ENCODE measurements at places on chromosomes 7 and 10.

DNA sequence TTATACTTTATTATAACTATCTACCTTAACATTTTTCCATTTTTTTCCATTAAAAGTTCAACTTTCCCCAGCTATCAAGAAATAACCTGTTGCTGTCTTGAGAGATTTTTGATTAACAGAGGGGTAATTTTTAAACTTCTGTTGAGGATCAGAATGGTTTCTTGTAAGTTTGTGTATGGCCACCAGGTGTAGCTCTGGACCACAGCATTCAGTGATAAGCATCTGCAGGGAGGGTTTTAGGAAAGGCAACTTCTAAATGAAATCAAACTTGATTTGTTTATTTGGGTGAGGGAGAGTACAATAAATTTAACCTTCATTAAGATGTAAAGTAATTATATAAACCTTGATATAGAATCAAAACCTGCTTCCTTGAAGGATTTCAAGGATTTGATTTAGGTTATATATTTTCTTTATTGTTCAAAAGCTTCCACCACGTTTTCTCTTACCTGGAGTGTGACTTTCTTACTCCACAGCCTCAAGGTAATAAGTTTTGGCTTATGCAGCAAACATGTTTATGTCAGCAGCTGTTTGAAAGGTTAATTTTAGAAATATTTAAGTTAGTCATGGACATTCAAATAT is 153.3 kb downstream of the STK31 start:
- no peak for DNase-seq

DNA sequence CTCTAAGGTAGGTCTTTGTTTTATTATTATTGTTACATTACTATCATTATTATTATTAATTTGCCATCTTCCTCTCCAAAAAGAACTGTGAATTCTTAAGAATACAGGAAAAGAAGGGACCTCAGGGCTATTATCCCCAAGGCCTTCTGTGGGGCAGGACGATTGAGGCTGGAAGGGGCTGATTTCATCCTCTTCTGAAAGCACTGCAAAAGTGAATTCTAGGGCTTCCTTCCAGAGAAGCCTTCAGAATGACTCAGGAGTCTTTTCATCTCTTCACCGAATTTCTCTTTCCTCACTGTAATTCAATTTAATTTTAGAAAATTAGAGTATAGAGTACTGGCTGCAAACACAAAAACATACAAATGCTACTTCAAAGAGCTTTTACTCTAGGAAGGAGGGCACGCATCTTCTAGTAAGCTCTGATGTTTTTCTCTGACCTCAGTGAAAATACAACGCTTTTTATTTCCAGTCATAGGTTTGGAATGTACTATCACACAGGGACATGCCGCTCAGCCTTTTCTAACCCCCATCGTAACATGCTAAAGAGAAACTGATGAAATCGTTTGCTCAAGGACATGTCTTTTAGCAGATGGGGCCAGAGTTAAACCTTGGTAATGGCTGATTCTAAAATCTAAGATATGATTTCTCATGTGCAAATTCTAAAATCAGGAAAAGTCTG is 280.2 kb upstream of the PITRM1 start:
- DNase-seq: no peak

- no peak for DNase-seq
These were observed 28.9 kb upstream of the STK17A start for GRCh38 chr7:43553999-43554398.

- no peak for DNase-seq
These were observed 54.7 kb upstream of the EGR2 start for GRCh38 chr10:62870866-62871265.

GRCh38 chr10:79487296-79488194 is 24.8 kb upstream of the EIF5AL1 start:
- peak; percentile 7 for DNase-seq

- DNase-seq: no peak
These were observed 494.4 kb downstream of the XPNPEP1 start for GRCh38 chr10:109428775-109429491.

- DNase-seq: no peak
These were observed 9.8 kb downstream of the TNS3 start for GRCh38 chr7:47572094-47572445.

- DNase-seq: no peak
These were observed 161.8 kb upstream of the CACNA2D1 start for GRCh38 chr7:82605247-82605864.

GRCh38 chr10:76067447-76067846 is 636.0 kb downstream of the LRMDA start:
- no peak for DNase-seq
